Posterior vena cava (tissue), 2 donors: ENCODE measurements at places on chromosomes 4 and X.
A peak's percentile ranks its signal among the peaks of the same experiment; 100 is the strongest.

DNA sequence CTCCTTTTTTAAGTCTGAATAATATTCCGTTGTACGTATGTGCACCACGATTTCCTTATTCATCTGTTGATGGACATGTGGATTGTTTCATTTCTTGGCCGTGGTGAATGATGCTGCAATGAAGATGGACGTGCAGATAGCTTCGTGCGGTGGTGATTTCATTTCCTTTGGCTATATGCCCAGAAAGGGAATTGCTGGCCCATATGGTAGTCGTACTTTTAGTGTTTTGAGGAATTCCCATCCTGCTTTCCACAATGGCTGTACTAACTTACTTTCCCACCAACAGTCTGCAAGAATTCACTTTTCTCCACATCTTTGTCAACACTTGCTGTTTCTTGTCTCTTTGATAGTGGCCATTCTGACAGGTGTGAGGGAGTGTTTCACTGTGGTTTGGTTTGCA is 12.8 kb downstream of the ZFP42 start:
- no peak for DNase-seq

DNA sequence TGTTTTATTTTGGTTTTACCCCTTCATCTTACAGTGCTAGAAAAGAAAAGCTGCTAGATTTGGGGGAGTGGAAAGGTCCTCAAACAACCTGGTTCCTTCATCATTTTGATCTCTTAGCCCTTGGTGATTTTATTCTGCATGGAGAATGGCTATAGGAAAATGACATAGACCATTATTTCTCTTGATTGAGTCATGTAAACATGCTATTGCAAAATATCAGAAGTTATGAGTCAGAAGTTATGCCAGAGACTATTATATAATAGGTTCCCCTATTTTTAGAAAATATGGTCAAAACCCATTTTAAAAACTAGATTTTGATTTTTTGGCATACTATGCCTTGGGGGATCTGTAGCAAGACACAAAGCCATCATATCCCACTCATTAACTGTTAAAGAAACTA is 83.7 kb upstream of the FAM9C start:
- no peak for DNase-seq

GRCh38 chrX:100980608-100981497 is 11.3 kb downstream of the ARL13A start:
- no peak for DNase-seq

DNA sequence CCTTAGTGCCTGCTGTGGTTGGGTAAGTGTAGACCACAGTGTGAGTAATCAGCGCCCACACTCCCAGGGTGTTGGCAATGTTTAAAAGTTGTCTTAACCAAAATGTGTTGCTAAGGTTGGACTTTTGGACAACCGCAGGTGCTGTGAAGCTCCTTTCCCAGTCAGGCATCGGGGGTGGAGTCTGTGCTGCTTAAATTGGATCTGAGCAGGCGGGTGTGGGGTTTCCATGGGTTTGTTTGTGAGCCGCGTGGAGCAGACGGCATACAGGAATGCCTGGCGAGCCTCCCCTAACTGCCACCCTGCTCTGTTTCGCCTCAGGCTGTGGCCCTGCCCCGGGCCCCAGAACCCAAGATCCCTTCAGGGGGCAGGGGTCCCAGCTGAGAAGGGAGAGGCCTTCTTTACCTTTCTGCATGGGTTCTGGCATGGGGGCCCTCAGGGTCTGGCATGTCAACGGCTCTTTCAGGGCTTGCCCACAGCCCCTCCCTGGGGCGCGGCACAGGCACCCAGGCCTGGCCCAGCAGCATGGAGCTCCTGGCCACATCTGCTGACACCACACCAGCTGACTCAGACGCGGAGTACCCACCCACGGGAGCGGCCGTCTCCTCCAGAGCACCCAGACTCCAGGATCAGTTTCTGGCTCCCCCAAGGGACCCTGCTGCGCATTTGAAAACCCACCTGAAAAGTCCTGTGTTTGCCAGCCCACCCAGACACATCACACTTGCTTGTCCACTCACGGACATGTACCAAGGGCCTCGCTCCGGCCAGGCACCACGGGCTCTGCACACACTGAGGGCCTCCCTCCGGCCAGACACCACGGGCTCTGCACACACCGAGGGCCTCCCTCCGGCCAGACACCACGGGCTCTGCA is 5.1 kb upstream of the SPON2 start:
- DNase-seq: peak; percentile 70

DNA sequence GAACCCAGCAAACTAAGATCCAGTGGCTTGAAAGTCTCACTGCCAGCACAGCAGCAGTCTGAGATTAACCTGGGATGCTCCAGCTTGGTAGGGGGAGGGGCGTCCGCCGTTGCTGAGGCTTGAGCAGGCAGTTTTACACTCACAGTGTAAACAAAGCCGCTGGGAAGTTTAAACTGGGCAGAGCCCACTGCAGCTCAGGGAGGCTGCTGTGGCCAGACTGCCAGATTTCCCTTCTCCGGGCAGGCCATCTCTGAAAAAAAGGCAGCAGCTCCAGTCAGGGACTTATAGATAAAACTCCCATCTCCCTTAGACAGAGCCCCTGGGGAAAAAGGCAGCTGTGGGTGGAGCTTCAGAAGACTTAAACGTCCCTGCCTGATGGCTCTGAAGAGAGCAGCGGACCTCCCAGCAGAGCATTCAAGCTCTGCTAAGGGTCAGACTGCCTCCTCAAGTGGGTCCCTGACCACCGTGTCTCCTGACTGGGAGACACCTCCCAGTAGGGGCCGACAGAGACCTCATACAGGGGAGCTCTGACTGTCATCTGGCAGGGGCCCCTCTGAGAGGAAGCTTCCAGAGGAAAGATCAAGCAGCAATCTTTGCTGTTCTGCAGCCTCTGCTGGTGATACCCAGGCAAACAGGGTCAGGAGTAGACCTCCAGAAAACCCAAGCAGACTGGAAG is 45.1 kb upstream of the CDX4 start:
- no peak for DNase-seq

- no peak for DNase-seq
These were observed 1601.5 kb upstream of the PCDH10 start for GRCh38 chr4:131547506-131547981.

DNA sequence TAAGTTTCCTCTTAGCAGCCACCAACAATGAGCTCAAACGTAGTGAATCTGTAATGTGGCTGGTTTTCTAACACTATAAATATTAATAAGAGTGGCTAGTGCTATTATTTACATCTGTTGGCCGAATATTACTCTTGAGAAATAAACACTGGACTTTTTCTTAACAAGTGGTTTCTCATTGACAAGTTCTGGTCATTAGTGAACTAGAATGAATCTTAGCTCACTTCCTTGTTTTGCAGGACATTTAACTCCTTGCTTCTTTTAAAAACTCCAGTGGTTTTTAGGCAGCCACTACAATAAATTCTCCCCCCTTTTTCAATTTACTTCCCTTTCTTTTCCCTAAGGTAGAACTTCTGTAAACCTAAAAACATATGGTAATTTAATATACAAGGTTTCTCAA is 177.2 kb downstream of the ARAP2 start:
- DNase-seq: no peak

DNA sequence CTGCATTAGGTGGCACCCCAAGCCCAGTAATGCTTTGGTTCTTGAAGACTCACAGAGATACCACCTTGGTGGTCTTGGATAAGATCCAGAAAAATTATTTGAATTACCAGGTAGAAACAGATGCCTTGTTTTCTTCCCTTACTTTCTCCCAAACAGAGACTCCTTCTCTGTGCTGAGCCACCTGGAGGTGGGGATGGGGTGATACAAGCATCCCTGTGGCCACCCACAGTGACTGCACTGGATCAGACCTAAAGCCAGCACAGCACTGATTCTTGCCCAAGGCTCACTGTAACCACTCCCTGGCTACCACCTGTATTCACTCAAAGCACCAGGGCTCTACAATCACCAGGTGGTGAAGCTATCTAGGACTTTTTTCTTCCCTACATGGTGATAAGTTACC is 156.8 kb downstream of the TEX13A start:
- DNase-seq: no peak

GRCh38 chrX:7147413-7147977 is at the start of gene STS:
TSS of gene STS (plus strand) at chrX:7147712. CDS start at chrX:7253200, 105,488 bp downstream.
- peak; percentile 85 for DNase-seq

DNA sequence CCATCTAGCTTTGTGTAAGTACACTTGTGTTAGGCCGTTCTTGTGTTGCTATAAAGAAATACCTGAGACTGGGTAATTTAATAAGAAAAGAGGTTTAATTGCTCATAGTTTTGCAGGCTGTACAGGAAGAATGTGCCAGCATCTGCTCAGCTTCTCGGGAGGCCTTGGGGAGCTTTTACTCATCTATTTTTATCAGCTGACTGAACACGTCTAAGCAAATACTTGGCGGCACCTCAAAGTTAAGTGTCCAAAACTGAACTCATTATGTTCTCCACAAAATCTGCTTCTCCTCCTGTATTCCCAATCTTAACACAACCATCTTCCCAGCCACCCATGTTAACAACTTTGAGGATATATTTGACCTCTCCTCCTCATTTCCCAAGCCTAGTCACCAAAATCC is 42.4 kb upstream of the GATB start:
- DNase-seq: no peak

GRCh38 chr4:99722725-99723124 is 65.1 kb upstream of the C4orf54 start:
- no peak for DNase-seq

DNA sequence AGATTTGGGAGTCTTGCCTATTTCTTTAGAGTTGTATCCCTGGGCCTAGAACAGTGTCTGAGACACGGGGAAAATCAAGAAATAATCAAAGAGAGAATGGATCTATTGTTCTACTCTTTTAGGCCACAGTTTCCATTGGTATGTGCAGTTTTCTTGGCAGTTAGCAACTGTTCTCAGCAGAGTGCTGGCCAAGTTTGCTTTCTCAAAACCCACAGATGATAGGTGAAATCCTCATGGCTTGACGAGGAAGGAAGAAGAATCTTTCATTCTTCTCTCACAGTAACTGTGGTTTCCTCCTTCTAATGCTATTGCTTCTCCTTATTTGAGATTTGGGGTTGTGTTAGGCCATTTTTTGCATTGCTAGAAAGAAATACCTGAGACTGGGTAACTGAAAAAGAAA is 42.2 kb downstream of the AGA start:
- DNase-seq: no peak

DNA sequence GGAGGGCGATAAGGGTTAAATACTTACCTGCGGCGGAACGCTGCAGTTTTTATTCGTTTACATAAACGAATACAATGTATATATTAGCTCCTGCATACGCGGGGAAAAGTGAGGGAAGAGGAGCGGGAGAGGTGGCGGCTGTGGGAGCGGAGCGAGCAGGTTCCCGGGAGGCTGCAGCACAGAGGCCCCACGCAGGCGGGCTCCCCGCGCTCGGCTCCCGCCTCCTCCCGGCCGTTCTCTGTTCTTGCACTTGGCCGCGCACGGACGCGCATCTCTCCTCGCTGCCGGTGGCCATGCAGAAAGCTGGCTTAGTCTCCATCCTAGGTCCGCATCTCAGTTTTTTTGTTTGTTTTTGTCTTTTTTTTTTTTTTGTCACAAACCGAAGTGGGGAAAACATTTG is 340.4 kb upstream of the FAT1 start:
- no peak for DNase-seq

DNA sequence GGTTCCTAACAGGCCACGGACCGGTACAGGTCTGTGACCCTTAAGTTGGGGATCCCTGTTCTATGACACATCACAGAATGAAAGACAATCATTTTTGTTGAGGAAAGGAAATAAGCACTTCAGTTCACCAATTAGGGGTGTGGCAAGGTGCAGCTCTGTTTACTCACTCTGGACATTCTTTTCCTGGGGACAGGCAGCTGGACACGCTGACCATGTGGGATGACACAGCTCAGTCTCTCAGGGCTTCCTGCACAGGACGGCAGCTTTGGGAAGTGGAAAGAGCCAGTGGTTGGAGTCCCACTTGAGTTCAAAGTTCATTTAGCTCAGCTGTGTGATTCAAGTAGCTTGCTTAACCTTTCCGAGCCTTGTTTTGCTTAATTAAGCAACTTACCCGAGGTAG is 55.7 kb downstream of the NDNF start:
- DNase-seq: no peak

- DNase-seq: no peak
These were observed 553 bp upstream of the MED28 start for GRCh38 chr4:17613761-17614415.

DNA sequence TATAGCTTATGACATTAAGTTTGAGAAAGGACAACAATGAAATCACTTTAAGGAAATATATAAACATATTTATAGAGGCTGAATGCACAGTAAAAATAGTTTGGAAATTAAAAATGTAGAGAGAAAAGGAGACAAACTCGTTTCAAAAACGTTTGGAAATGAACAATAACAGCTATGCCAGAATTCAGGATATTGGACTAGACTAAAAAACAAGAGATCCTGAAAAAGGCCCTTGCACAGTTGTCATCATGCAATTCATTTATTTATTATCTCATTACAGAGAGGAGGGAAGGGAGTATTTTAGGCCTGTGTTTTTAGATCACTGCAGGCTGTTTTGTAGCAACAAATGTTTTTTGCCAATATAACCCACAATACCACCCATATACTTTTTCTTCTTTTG is 527.2 kb downstream of the ADGRL3 start:
- DNase-seq: no peak

- DNase-seq: no peak
These were observed 165.3 kb upstream of the PPP1R2C start for GRCh38 chrX:42943051-42943974.

DNA sequence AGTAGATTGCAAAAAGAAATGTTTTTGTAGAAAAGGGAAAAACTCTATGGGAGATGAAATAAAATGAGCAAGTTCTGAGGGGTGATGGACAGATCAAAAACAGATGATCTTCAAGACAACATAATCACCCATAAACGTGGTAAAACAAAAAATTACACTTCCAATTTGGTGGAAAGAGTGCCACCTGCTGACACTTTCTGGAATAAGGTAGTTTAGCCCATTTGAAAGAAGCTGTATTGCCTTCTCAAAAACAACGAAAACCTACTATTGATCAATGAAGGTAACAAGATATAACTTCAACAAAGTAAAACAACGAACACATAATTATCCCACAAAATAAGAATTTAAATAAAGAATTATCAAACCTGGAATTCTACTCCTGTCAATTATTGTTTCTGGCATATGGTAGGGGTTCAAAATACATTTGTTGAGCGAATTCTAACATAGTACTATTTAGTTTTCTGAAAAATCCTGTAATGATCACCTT is 2.5 kb downstream of the COQ2 start:
- no peak for DNase-seq

- no peak for DNase-seq
These were observed at the start of gene GK for GRCh38 chrX:30653415-30654131. TSS of gene GK (plus strand) at chrX:30653423. CDS start at chrX:30653538, 115 bp downstream.

- DNase-seq: no peak
These were observed 801.8 kb downstream of the STIM2 start for GRCh38 chr4:27662426-27662825.

DNA sequence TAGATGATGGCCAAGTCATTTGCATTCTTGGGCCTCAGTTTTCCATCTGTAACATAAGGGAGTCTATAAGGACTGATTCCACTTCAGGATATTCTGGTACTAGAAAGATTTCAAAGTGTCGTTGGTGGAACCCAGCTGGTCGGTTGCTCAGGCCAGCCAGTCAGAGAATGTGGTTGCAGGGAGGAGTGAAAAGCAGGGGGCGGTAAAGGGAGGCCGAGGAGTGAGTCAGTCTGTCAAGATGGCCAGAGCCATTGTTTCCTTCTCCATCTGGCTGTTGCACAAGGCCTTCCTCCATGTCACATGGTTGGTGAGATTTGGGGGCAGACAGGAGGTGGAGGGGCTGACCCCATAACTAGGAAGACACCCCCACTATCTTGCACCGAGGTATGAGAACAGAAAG is 38.2 kb downstream of the STARD8 start:
- no peak for DNase-seq
